ENCODE measurements at places on chromosomes 7 and 10. TPM values are rescaled to one million over a fixed set of nuclear protein-coding genes. Genes with fewer than 3 reads are reported as not detected.

The TLX1 gene
- total RNA-seq, result not detected

The ACHE gene
- total RNA-seq, result 0.13 TPM

The JAKMIP3 gene
- total RNA-seq, result 0.42 TPM

The PSD gene
- 4.9 TPM for total RNA-seq

The GNAT3 gene
- not detected for total RNA-seq

The FAM25C gene
- not detected for total RNA-seq

All from activated CD8-positive, alpha-beta memory T cell treated with anti-CD3 and anti-CD28 coated beads for 36 hours (primary cell).